ENCODE measurements at places on chromosomes 1 and 21.

GRCh38 chr21:41771625-41771945, 4.7 kb upstream of the RIPK4 start:
- no peak for DNase-seq

GRCh38 chr1:236377832-236378535, 16.1 kb upstream of the EDARADD start:
- DNase-seq, result no peak

DNA sequence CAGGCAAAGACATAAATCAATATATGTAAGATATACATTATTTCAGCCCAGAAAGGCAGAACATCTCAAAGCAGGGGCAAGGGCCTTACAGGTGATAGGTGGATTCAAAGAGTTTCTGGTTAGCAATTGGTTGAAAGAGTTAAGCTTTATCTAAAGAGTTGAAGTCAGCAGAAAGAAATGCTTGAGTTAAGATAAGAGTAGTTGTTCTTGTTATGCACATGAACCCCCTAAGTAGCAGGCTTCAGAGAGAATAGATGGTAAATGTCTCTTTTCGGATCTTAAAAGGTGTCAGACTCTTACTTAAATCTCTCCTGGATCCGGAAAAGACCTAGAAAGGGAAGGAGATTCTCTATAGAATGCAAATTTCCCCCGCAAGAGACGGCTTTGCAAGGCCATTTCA, 8.3 kb upstream of the ZBTB40 start:
- DNase-seq, result no peak

DNA sequence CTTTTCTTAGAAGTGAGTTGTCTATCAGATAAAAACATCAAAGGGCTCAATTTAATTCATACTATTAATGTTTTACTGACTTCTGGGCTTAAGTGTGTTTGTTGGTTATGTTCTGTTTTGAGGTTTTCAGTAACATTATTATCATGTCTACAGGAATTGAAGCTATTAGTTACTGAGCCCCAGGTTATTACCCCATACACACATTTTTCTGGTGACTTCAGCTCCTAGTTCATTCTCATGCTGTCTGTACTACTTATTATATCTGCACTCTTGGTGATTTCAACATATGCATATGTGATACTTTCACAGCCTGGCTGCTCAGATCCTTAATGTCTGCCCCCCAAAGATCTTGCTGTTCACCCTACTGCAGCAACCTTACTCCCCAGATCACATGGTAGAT, 27.0 kb upstream of the SGIP1 start:
- DNase-seq, result no peak

GRCh38 chr1:230216896-230217295, 149.9 kb downstream of the GALNT2 start:
- no peak for DNase-seq

- DNase-seq, result no peak
Measured at GRCh38 chr21:42269386-42269785, 45.8 kb downstream of the TFF3 start.

DNA sequence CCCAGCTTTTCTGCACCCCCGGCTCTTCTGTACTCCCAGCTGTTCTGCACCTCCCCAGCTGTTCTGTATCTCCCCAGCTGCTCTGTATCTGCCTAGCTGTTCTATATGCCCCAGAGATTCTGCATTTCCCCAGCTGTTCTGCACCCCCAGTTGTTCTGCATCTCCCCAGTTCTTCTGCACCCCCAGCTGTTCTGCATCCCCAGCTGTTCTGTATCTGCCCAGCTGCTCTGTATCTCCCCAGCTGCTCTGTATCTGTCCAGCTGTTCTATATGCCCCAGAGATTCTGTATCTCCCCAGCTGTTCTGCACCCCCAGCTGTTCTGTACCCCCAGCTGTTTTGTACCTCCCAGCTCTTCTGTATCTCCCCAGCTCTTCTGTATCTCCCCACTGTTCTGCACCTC, 41.1 kb downstream of the UMODL1 start:
- no peak for DNase-seq

GRCh38 chr1:62809788-62810187, 25.9 kb downstream of the ATG4C start:
- no peak for DNase-seq
